ENCODE measurements at places on chromosomes 13 and 19.

GRCh38 chr13:51148223-51148951, 37.3 kb upstream of the C13orf42 start:
- DNase-seq, result no peak

DNA sequence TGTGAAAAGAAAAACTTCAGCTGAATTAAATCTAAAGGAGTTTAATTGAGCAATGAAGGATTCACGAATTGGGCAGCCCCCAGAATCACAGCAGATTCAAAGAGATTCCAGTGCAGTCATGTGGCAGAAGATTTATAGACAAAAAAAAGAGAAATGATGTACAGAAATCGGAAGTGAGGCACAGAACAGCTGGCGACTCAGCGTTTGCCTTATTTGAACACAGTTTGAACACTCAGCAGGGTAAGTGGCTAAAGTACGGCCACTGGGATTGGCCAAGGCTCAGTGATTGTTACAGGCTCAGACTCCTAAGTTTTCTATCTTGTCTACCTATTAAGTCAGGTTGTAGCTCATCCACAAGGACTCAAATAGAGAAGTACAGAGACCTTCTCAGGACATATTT, 11.6 kb upstream of the CFAP97D2 start:
- peak; percentile 15 for DNase-seq

GRCh38 chr13:99796175-99796819, 175.3 kb downstream of the ZIC5 start:
- peak; percentile 24 for DNase-seq

GRCh38 chr19:45508861-45509691, 1.8 kb downstream of the VASP start:
- peak; percentile 66 for DNase-seq

- DNase-seq, result peak; percentile 91
Observed at GRCh38 chr19:46984077-46985010, 35.3 kb upstream of the NPAS1 start.

DNA sequence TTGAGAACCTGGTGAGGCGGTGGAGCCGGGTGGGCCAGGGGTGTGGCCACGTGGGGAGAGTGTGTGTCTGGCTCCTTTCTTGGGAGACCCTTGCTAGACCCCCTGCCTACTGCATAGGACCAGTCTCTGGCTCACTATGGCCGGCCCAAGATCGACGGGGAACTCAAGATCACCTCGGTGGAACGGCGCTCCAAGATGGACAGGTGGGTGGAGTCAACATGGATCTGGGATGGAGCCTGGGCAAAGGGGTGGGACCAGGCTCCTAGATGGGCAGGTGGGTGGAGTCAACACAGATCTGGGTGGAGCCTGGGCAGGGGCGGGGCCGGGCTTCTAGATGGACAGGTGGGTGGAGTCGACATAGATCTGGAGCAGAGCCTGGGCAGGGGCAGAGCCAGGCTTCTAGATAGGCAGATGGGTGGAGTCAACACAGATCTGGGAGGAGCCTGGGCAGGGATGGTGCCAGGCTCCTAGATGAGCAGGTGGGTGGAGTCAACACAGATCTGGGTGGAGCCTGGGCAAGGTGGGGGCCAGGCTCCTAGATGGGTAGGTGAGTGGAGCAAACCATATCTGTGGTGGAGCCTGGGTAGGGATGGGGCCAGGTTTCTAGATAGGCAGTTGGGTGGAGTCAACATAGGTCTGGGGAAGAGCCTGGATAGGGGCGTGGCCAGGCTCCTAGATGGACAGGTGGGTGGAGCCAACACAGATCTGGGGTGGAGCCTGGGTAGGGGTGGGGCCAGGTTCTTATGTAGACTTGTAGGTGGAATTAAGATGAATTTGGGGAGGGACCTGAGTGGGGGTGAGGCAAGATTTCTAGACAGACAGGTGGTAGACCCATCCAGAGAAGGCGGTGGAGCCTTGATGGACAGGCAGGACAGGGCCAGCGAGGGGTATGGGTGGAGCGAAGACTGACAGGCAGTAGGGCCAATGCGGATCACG, 56.5 kb downstream of the VAV1 start:
- DNase-seq, result no peak

DNA sequence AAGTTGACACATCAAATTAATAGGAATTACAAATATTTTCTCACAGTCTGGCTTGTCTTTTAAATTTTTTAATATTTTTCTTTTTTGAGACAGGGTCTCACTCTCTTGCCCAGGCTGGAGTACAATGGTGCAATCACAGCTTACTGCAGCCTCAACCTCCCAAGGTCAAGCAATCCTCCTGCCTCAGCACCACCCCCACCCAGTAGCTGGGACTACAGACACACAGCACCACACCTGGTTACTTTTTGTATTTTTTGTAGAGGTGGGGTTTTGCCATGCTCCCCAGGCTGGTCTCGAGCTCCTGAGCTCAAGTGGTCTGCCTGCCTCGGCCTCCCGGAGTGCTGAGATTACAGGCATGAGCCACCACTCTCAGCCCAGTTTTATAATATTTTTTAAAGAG, 72.0 kb downstream of the SPATA13 start:
- no peak for DNase-seq

DNA sequence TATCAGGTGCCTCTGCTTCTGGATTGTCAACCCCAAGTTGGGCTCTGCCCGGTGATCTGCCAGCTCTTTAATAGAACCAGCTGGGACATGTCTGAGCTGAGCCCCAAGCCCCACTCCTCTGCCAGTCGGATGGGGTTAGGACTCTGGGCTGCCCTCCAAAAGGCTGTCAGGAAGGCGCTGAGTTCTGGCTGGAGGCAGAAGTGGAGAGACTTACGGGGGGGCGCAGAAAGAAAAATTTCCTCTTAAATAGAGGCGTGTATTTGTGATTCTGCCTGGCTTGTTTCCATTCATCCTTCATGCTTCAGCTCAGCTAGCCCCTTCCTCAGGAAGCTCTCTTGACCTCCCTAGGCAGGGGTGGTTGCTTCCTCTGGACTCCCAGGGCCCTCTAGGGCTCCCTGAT, 985 bp upstream of the KCNK6 start:
- no peak for DNase-seq

DNA sequence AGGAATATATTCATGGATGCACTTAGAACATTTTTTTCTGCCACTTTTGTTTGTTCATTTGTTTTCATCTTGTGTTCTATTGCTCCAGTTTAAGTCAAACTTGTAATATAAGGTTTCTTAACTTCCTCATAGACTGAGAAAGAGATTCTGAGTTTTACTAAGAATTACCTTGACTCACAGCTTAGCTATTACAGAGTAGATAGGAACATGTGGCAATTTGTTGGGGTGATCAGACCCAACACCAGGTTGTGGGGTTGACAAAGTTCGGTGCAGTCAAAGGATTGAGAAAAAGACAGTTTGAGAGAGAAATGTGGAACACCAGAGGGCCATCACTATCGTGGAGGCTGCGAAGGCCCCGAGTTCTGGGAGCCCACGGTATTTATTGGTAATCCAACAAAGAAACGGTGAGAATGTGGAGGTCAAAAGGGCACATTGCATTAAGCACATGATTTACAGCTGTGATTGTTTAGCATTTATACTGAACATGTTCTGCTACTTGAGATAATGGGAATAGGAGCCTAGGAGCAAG, 2526.0 kb downstream of the PCDH9 start:
- DNase-seq, result no peak

DNA sequence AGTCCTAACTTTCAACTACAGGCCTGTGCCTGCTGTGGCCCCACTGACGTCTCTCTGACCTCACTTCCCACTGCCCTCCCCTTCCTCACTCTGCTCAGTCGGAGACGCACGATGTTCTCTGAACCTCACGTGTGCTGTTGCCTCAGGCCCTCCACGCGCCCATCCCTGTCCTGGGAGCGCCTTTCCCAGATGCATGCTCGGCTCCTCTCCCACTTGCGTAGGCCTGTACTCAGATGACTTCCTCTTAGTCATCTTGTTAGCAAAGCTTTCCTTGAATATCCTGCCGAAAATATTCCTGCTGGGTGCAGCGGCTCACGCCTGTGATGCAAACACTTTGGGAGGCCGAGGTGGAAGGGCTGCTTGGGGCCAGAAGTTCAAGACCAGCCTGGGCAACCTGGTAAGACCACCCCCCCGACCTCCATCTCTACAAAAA, 9.3 kb upstream of the SYT5 start:
- peak; percentile 89 for DNase-seq

DNA sequence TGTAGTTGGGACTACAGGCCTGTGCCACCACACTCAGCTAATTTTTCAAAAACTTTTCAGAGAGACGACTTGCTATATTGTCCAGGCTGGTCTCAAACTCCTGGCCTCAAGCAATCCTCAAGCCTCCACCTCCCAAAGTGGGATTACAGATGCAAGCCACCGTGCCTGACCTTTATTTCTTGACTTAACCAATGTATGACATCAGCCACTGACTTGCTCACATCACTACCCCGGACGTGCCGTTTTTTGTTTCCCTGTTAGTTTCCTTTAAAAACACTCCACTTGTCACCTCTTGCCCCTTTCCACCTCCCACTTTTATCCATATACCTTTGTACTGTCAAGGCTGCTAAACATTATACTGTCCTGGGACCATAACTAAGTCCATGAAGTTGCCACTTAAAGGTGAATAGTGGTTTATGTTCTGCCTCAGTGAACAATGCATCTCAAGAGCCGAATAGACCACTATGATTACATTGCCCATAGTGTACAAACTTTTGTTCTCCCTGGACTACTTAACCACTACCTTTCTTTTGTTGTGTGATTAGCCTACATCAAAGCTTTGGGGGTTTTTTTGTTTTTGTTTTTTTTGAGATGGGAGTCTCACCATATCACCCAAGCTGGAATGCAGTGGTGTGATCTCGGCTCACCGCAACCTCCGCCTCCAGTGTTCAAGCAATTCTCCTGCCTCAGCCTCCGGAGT, 2.3 kb upstream of the EPHX3 start:
- no peak for DNase-seq

- DNase-seq, result no peak
Observed at GRCh38 chr13:112838842-112839117, 130.2 kb upstream of the MCF2L start.

DNA sequence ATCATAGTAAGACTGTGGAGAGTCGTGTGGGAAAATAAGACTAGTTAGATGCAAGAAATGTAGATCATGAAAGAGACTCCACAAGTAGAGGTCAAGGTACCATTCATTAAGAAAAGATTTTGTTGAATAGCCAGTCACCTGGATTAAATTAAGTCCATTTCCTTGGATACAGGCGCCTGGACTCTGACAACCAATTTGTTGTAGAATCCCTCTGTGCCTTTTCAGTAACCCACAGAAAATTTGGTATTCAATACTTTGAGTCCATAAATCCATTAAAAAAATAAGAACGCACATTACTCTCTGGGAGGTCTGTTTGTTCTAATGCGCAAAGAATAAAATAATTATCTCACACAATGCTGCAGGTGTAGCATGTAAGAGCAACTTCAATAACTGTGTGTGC, 469.4 kb downstream of the KLF12 start:
- no peak for DNase-seq

DNA sequence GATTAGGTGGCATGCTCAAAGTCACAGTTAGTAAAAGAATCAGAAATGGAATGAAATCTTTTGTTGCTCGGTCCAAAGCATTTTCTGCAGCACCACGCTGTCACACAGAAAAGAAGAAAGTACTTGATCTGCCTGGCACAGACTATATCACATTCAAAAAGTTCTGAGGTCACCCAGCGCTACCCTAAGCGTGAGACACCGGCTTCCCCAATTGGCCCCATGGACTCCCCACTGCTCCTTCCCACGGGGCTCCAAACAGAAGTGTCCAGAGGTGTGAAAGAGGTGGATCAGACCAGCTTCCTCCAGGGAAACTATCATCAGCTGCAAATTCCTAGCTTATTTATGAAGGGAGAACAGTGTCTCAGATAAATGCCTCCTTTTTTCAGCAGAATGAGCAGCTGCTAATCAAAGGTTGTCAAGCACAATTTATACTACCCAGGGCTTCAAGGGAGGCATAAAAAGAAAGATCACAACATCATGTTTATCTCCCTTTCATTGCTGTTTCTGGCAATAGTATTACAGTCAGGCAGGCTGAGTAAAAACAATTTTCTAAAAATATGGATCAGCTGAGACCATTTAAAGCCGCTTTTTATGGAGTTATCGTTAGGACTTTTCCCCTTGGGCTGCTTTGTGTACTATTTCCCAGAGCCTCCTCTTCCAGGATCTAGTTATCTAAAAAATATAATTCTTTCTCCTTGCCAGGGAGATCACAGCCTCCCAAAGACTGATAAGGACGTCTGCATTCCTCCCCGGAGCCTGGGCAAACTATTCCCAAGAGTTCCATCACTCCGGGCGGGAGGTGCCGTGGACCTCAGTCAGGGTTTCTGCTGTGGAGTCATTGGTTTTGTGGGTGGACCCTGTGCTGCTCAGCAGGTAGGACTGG, 208.0 kb downstream of the LHFPL6 start:
- no peak for DNase-seq

DNA sequence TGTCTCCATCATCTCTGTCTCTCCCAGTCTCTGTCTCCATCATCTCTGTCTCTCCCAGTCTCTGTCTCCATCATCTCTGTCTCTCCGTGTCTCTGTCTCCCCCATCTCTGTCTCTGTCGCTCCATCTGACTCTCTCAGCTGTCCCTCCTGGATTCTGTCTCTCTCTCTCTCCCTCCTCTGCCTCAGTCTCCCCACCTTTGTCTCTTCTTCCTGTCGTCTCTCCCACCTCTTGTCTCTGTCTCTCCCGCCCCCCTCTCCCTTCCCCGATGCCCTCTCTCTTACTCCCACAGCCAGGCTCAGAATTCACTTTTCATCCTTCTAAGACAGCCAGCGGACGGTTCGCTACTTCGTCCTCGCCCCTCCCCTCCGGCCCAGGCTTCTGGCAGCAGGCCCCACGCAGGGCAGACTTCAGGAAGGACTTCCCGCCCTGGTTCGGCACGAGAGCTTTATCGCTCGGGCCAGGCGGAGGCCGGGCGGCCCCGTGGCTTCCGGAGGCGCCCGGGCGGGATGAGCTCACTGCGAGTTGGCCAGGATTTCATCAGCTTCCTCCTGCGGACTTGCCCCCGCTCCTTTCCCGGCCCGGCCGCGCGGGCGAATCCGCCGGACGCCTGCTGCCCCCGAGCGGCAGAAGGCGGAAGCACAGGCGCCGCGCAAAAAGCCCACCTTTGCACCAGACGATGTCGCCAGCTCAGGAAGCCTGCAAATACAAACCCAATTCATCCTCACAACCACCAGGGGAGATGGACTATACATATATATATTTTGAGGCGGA, 12.4 kb upstream of the CCDC9 start:
- peak; percentile 98 for DNase-seq

GRCh38 chr19:28508666-28509065, 704.3 kb downstream of the UQCRFS1 start:
- no peak for DNase-seq

GRCh38 chr13:91280801-91281200, 66.7 kb upstream of the MIR17HG start:
- no peak for DNase-seq
